ENCODE measurements at places on chromosomes 6 and 20.

- DNase-seq, result no peak
Measured at GRCh38 chr20:23047738-23048214, 1.7 kb downstream of the THBD start.

DNA sequence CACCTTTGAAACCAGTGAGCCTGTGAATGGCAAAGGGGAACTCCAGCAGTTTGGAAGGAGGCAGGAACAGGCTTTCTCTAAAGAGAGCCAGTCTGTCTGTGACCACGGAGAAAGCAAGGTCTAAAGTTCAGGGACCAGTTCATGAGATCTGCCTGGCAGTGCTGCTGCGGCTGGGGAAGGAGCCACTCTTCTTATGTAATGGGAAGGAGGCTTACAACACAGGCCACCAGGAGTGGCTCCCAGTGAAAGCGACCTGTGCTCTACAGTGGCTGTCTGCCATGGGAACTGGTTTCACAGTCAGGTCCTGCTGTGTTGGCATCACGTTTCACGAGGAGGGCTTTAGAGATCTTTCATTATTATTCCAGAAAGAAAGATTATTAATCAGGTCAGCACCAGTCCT is 291.9 kb upstream of the PRDM1 start:
- no peak for DNase-seq

- DNase-seq, result no peak
Measured at GRCh38 chr6:112065426-112065986, 11.6 kb downstream of the CCN6 start.

DNA sequence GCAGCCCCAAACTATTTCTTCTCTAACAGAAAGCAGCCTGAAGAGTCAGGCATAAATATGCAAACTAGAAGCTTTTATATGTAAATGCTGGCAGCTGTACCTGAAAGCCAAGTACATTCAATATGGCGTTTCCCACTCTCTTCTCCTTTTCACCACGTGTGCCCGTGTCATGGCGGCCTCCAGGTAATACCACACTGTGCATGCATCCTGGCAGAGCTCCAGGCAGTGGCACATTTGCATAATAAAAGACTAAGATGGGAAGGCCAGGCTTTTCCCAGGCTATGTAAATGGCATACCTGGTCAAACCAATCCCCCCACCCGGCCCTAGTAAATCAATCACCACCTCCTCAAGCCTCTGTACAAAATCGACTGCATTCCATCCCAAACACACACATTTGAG is 120.6 kb downstream of the MMUT start:
- no peak for DNase-seq

DNA sequence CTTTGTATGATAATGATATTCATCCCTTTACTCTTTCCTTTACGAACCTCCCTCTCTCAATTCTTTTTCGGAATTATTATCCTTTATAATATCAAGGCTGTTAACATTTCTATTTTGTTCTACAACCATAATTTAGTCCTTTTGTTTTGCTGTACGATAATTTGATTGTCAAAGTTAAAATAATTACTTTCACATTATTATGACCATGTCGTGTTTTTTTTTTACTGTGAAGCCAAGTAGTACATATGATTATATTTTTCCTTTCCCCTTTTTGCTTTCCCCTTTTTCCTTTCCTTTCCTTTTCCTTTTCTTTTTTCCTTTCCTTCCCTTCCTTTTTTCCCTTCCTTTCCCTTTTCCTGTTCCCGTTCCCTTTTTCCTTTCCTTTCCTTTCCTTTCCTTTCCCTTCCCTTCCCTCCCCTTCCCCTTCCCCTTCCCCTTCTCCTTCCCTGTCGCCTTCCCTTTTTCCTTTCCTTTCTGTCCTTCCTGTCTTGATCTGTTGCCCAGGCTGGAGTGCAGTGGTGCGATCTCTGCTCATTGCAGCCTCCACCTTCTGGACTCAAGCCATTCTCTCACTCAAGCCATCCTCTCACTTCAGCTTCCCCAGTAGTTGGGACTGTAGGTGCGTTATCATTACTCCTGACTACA is 19.5 kb downstream of the CD2AP start:
- no peak for DNase-seq

DNA sequence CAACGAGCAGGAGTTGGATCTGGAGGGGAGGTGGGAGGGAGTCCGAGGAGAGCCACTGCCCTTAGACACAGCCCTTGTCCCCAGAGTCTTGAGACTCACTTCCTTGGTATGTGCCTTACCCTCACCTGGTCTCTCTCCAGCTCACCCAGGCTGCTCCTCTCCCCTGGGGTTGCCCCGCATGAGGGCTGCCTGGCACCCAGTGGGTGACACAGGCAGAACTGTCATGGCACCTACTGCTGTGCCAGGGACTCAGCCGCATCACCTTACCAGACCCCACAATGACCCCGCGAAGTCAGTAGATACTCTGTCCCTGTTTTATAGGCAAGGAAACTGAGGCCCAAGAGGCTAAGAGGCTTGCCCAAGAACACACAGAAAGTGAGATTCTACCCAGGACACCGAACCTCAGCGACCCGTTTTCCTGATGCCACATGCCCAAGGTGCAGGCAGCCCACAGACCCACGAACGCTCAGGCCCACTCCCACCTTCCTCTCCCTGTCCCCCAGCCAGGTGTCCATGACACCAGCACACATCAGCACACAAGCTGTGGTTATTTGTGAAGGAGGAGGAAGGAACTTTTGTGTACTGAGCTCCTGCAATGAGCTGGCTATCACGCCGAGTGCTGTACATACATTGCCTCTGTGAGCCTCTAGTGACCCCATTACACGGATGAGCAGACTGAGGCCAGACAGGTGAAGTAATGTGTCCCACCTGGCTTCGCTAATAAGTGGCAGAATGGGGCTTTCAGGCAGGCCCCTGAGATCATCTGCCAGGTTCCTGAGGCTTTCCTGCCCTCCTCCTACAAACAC is 168.1 kb downstream of the GRM4 start:
- DNase-seq, result no peak

DNA sequence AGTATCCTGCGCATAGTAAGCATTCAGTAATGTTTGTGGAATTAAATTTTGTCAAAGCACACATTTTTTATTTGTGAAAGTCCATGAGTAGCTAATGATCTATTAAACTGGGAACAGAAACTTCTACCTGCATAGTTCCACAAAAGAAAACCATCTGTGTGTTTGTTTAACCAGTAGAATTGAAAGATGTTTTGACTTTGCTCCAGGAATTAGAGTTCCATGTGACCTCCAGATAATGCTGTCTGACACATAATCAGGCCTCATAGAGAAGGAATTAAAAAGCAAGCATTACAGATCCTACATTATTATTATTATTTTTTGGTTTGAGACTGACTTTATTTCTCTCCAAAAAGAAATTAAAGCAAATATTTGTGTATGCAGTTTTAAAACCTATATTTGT is 126.5 kb downstream of the PACRG start:
- no peak for DNase-seq

DNA sequence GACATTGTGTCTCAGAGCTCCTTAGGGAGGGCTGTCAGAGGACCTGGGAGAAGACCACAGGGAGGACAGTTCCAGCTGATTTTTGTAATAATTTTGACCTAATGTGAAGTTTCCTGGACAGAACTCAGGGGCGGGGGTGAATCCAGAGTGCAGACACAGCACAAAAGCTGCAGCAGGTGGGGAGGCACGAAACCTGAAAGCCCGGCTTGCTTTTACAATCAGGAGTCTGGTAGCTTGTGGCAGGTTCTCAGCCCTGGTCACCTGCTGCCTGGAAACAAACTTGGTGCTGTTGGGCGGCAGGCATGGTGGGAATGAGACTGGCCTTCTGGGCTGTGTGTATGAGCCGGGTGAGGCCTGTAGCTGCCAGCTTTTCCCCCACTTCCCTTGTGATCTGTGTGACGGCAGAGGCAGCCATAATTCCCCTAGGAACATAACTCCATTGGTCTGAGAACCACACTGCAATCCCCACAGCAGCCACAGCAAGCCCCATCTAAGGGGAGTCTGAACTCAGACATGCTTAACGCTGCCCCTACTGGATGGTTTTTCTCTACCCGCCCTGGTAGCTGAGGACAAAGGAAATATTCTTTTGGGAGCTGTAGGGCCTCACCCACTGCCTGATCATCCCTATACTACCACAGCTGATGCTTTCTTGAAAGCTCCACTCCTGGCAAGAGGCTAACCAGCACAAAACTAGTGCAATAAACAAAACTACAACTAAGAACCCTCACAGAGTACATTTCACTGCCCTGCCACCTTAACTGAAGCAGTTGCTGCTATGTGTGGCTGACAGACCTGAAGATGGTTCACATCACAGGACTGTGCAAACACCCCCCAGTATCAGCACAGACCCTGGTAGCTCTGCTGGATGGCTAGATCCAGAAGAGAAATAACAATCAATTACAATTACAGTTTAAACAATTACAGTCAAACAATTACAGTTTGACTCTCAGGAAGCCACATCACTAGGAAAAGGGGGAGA is 1055.1 kb upstream of the GJE1 start:
- no peak for DNase-seq

- no peak for DNase-seq
Measured at GRCh38 chr6:13215390-13215789, 112.9 kb downstream of the TBC1D7 start.

DNA sequence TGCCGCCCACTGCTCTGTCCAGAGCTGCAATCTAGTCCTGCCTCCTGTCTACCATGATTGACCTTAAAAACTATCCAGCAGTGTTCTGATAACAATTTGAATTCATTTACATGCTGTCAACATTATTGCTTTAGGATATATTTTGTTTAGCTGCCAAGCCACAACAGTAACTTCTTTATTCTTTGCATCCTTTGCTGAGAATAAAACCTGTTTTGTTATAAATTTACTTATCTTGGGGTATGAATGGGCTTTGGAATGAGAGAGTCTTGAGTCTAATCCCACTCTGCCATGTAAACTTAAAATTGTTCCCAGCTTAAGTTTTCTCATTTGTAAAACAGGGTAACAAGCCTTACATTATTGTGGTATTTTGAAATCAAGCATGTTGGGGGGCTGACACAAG is 116.4 kb downstream of the FLRT3 start:
- DNase-seq, result no peak

- DNase-seq, result no peak
Measured at GRCh38 chr20:32687180-32687532, 13.4 kb upstream of the C20orf203 start.

- no peak for DNase-seq
Measured at GRCh38 chr20:13259921-13260320, 38.8 kb downstream of the ISM1 start.

DNA sequence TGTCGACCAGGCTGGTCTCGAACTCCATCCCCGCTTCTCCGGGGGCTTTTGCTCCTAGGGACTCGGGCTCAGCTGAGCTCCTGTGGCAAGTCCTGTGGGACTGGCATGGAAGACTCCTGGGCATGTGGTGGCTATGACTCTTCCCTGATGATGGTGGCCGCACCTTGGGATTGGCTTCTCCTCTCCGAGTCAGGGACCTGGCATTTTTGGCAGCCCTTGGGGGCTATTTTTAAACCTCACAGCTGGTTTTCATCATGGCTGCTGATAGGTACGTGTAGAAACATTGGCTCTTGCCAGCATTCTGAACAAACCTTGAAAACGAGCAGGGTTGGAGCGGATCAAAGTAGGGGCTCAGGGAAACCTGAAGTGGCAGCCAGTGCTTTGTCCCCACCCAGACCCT is 54.1 kb downstream of the RBM38 start:
- DNase-seq, result no peak

GRCh38 chr6:20377623-20378265 is 23.9 kb upstream of the E2F3 start:
- no peak for DNase-seq

DNA sequence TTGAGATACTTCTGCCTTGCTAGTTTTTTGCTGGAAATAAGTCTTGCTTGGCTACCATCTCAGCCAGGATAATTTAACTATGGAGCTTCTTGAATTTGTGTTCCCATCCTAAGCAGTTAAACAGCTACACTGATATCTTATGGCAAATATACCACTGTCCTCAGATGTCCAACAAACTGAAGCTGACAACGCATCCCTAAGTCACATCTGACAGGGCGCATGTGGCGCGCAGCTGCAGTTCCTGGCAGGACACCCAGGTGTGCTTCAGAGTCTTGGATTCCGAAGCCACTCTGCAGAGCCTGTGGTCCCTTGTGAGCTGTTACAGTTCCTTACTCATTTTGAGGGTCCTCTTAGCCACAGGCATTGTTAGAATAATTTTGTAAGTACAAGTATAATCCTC is 127.9 kb downstream of the WDR27 start:
- DNase-seq, result no peak

DNA sequence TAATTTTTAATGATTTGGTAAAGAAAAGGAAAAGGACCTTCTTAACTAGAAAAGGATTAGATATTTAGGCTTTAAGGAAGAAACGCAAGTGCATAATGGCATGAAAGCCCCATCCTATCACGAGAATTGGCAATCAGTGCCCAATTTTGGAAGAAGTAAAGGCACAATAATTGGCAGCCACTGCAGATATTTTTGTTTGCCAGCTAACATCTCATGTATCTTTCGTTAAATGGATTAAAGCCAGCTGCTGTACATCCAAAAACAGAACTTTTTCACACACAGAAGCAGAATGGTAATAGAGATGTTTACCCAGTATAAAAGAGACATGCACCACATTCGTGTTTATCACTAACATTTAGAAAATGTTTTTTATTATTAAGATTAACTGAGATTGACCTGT is 180.3 kb downstream of the C6orf118 start:
- DNase-seq, result no peak

- DNase-seq, result no peak
Measured at GRCh38 chr6:139763468-139764210, 389.2 kb upstream of the CITED2 start.

GRCh38 chr20:44153636-44154043 is 33.3 kb downstream of the JPH2 start:
- no peak for DNase-seq

DNA sequence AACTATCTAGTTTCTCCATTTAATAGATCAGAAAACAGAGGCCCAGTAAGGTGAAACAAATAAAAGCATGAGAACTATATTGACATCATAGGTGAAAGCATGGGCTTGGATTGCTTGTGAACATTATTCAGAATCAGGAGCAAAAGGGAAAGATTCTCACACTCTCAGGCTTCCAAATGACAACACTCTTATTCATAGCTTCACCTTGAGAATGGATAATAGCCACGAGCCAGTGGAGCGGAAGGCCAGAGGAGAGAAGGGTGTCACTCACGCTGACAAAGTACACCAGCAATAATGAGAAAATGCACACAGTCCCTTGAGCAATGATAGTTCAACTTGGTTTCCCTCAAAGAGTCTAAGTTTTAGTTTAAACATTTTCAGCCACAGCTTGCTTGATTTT is 339.0 kb downstream of the TPBG start:
- no peak for DNase-seq

DNA sequence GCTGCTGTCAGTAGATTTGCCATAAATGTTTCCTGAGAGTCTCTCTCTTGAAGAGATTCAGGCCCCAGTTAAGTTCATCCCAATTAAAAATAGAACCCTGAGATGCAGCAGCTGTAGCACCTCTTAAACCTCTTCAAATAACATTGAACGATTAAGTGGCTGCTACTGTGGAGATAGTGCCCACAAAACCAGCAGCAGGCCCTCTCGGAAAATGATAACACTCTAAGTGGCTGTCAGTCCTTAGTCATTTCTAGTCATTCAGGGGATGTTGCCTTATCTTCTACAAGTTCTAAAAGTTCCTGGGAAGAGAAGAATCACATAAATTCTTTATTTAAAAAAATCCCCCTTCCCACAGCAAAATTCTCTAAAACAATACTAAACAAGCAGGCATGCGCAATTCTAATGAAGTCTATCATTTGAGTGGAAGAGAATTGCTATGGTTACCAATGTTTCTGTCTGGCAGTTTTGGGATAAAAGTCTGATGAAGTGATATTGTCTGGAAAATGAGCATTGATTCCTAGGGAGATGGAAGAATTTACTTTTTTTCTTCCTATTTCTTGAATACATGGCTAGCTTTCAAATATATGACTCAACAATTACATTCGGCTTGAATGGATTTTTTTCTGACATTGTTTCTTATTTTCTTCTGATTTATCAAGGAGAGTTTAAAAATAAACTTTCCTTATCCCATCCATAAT is 131.9 kb downstream of the TRMT11 start:
- no peak for DNase-seq
